Naive thymus-derived CD4-positive, alpha-beta T cell (primary cell): ENCODE measurements at places on chromosomes 6 and 20. TPM values are rescaled to one million over a fixed set of nuclear protein-coding genes. Genes with fewer than 3 reads are reported as not detected.

DNA sequence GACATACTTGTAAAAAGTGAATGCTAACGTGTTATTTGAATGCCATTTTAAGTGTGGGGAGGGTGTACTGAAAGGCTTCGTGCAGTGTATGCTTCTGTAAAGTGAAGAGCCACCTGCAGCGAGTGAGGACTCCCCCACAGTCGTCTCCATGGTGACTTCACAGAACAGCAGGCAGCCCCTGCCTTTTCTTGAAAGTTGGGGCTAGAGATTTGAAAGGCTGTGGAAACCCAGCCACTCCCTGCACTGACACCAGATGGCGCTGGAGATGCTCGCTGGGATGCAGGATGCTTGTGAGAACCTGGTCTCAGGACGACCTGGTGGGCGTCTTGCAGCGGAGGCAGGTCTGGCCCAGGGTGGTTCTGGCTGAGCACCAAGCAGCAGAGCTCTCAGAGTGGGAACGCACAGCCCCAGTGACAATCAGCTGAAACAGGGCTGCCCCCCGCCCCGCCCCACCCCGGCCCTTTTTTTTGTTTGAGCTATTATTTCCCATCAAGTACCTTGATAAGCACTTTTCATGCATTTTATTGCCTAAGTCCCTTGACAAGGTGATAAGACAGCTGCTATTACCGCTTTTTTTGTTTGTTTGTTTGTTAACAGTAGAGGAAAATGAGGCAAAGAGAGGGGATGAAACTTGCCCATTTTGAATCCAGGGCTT lies 150.3 kb downstream of the SYCP2 start:
- no peaks in the 10 kb centered on the region for H3K36me3 ChIP-seq
- H3K4me1 ChIP-seq, result no peaks in the 10 kb centered on the region
- H3K27me3 ChIP-seq, result no peaks in the 10 kb centered on the region
- DNase-seq, result peak; percentile 4
- no peak overlapping the region for H3K27ac ChIP-seq
- H3K4me3 ChIP-seq, result no peak overlapping the region

DNA sequence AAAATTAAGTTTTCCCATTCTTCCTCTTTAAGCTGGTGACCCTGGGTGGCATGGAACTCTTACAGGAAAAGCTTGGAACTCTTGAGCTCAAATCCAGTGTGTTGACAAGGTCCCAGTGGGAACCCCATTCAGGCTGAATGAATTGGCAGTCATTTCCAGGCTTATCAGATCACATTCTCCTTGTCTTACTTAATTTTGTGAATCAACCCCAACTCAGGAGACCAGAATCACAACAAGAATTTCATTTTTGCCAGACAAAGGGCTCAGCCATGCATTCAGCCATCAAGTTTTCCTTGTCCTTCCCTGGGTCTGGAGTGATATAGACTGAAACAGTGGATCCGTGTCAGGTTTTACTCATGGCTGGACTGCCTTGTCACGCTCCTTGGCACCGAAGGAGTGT lies 92.1 kb upstream of the EEF1E1 start:
- no peaks in the 10 kb centered on the region for H3K27me3 ChIP-seq
- no peak overlapping the region for H3K4me3 ChIP-seq
- H3K36me3 ChIP-seq, result no peaks in the 10 kb centered on the region

GRCh38 chr20:24950128-24950835 lies 1.2 kb downstream of the CST7 start:
- H3K4me1 ChIP-seq, result peaks cover 45% of the 10 kb centered on the region
- peak overlapping the region; percentile 66 for H3K4me3 ChIP-seq
- DNase-seq, result no peak

GRCh38 chr6:6969761-6970223 lies 138.0 kb upstream of the RREB1 start:
- H3K4me3 ChIP-seq, result no peak overlapping the region
- no peaks in the 10 kb centered on the region for H3K4me1 ChIP-seq
- no peaks in the 10 kb centered on the region for H3K27me3 ChIP-seq
- no peaks in the 10 kb centered on the region for H3K36me3 ChIP-seq

DNA sequence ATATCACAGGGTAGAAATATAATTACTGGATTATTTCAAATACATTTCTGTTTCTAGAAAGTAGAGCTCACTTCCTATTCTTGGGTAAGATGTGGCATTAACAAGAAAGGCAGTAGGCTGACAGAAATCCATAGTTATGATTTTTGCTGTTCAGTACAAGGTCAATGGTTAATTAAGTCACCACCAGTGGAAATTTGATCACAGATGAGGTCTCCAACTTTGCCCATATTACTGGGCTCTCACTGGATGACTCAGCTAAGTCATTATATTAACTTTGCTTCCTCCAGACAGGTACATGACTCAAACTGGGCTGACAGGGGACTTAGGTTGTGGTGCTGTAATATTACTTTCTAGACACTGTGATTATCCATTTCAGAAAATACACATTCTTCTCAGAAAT lies 212.4 kb downstream of the GRIK2 start:
- H3K4me3 ChIP-seq, result no peak overlapping the region
- no peak overlapping the region for H3K27ac ChIP-seq
- DNase-seq, result no peak
- no peaks in the 10 kb centered on the region for H3K4me1 ChIP-seq

- H3K36me3 ChIP-seq, result no peaks in the 10 kb centered on the region
- DNase-seq, result no peak
- no peak overlapping the region for H3K27ac ChIP-seq
- H3K4me3 ChIP-seq, result no peak overlapping the region
These were observed 19.6 kb upstream of the SYNCRIP start for GRCh38 chr6:85662251-85662650.

GRCh38 chr20:8854571-8854970 lies 214.3 kb upstream of the PLCB4 start:
- no peak for DNase-seq
- H3K27ac ChIP-seq, result no peak overlapping the region
- H3K27me3 ChIP-seq, result no peaks in the 10 kb centered on the region
- H3K4me1 ChIP-seq, result no peaks in the 10 kb centered on the region
- H3K36me3 ChIP-seq, result no peaks in the 10 kb centered on the region

DNA sequence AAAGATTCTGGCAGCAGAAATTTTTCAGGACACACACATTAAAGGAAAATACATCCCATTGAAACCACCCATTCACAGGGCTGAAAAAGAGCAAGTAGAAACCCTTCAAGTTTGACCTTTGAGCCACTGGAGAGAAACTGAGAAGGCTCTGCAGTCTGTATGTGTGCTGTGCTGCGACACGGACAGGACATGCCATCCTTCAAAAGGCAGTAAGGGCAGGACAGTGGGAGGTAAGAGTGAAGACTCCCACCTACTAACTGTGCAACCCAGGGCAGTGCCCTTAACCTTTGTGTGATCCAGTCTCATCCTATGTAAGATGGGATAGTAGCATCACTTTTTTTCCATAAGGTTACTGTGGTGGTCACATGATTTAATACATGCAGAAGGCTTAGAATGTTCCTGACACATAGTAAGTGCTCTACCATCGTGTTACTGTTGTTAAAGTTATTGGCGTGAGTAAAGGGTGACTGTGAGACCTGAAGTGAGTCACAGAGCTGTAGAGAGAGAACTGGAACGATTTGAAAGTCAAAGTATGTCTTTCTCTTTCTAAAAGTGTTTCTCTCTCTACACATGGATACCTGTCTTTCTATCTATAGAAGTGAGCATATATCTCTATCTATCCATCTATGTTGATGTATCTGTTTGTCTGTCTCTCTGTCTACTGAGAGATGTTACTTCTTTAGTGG lies 153.7 kb upstream of the OLIG3 start:
- no peaks in the 10 kb centered on the region for H3K36me3 ChIP-seq
- no peak overlapping the region for H3K4me3 ChIP-seq
- no peaks in the 10 kb centered on the region for H3K4me1 ChIP-seq
- DNase-seq, result no peak
- H3K27ac ChIP-seq, result no peak overlapping the region

- H3K36me3 ChIP-seq, result no peaks in the 10 kb centered on the region
- DNase-seq, result peak; percentile 52
- no peaks in the 10 kb centered on the region for H3K27me3 ChIP-seq
- peak overlapping the region; percentile 86 for H3K4me3 ChIP-seq
- peaks cover 34% of the 10 kb centered on the region for H3K4me1 ChIP-seq
These were observed 896 bp upstream of the RNASET2 start for GRCh38 chr6:166957087-166957804.

DNA sequence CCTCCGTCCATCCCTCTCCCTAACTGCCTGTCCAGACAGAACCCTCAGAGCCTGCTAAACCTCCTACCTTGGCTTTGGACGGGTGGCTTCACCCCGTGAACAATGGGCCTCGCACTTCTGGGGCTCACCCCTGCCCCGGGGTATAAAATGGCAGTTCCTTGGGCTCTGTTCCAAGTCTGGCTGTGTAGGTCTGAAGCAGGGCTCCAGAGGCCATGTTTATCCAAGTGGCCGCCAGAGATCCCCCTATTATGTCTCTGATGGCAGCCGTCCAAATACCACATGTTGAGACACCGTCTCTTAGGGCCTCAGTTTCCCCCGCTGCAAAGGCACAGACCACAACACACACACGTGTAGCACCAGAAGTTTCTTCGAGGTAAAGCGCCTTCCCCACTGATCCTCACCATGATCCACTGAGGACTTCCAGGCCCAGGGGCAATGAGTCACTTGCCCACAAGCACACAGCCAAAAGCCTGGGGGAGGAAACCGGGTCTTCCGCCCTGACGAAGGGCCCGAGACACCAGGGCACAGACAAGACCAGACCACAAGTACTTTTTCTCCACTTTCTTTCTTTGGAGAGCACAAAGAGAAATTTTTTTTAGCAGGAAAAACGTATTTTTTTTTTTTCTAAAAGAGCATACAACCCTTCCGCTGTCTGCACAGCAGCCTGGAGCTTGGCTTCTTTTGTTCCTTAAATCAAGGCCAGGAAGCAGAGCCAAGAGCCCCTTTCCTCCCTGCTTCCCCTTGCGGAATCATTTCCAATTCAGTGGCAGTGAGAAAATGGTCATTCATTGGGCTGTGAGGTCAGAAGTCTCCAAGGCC lies 11.8 kb downstream of the CPNE5 start:
- H3K4me3 ChIP-seq, result no peak overlapping the region
- no peaks in the 10 kb centered on the region for H3K36me3 ChIP-seq
- no peaks in the 10 kb centered on the region for H3K27me3 ChIP-seq
- H3K4me1 ChIP-seq, result no peaks in the 10 kb centered on the region
- DNase-seq, result no peak
- no peak overlapping the region for H3K27ac ChIP-seq

DNA sequence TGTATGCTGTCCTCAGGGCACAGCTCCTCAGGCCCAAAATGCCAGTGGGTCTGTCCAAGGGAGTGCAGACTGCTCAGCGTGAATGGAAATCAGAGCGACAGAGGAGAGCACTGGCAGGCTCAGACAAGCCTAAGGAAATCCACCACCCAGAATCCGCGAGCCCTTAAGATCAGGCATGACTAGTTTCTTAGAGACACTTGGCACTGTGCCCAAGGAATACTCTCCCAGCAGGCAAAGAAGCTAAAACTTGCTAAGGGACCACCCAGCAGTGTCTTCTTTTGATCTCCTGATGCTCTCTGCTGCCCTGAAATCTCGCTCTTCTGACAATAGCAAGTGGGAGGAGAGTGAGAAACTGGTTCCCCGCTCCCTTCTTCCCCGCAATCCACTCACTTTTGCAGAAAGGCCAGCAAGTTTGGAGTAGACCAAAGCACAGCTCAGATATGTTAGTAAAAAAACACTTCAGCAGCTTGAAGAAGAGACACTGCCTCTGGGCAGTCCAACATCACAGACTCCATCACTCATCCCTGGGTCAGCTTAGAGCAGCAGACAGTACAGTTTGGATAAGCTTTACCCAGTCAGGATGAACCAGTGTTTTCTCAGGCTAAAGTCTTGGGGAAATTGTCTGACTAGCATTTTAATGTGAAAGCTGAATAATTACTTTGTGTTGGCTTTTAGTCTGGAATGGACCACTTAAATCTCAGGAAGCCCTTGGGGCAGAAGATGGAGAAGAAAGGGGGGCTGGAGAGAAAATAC lies 32.4 kb downstream of the TRAF3IP2 start:
- no peak overlapping the region for H3K27ac ChIP-seq
- H3K4me1 ChIP-seq, result no peaks in the 10 kb centered on the region
- DNase-seq, result no peak
- H3K4me3 ChIP-seq, result no peak overlapping the region
- no peaks in the 10 kb centered on the region for H3K27me3 ChIP-seq

GRCh38 chr20:17747431-17747846 lies 47.7 kb downstream of the BANF2 start:
- H3K4me1 ChIP-seq, result no peaks in the 10 kb centered on the region
- no peaks in the 10 kb centered on the region for H3K27me3 ChIP-seq
- no peak overlapping the region for H3K4me3 ChIP-seq
- no peak overlapping the region for H3K27ac ChIP-seq

EPHA7 gene
- total RNA-seq, result not detected

CALHM6 gene
- total RNA-seq, result 3.0 TPM

PTCHD4 gene
- not detected for total RNA-seq

C20orf202 gene
- 0.13 TPM in 1 of 2 replicates, not detected in the other for total RNA-seq

ZSCAN9 gene
- 0.82 TPM for total RNA-seq
